ENCODE measurements at places on chromosomes 7 and 10.

DNA sequence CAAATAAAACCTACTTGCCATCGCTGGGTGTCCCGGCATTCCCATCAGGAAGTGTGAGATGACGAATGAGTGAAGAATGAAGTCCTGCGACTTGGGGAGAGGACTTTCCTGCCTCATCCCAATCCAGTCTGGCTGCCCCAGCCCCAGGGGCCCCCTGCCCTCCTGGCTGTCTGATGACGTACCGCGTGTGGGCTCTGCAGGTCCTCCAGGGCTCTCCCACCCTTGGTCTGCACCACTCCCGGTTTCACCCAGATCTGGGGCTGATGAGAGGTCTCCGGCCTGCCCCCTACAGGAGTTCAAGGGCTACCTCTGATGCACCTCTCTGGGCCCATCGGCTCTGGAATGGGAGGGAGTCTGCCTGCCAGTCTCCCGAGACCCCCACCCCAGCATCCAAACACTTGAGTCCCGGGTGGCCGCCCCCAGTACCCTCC lies 9.8 kb downstream of the ATP6V1F start:
- no peak for DNase-seq

DNA sequence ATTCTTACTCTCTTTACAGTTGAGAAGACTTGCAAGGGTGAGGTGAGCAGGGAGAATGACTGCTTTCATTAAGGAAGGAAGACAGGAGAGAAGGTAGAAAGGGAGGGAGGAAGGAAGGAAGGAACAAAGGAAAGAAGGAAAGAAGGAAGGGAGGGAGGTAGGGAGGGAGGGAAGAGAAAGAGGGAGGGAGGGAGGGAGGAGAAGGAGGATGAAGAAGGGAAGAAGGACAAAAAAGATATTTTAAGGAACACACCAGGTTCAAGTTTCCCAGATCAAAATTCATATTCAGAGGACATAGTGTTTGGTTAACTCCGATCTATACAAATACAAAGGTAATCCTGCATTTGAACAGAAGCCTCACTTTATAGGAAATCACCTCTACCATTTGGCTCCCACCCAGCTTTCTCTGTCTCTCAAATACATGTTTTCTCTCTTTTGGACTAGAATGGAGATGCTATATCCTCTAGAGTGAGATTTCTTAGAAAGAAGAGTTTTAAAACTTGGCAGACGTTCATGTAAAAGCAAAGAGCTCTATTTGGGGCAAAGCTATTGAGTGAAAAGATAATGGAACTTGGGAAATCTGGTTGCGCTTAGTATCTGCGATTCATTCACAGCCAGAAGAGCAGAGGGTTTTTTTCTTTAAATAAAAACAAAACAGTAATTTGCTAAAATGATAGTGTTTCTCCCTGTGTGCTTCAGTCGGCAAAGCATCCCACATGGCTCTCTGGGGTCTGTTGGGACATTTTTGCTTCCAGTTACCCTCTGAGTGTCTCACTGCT lies 261.9 kb upstream of the LYZL1 start:
- DNase-seq: no peak

DNA sequence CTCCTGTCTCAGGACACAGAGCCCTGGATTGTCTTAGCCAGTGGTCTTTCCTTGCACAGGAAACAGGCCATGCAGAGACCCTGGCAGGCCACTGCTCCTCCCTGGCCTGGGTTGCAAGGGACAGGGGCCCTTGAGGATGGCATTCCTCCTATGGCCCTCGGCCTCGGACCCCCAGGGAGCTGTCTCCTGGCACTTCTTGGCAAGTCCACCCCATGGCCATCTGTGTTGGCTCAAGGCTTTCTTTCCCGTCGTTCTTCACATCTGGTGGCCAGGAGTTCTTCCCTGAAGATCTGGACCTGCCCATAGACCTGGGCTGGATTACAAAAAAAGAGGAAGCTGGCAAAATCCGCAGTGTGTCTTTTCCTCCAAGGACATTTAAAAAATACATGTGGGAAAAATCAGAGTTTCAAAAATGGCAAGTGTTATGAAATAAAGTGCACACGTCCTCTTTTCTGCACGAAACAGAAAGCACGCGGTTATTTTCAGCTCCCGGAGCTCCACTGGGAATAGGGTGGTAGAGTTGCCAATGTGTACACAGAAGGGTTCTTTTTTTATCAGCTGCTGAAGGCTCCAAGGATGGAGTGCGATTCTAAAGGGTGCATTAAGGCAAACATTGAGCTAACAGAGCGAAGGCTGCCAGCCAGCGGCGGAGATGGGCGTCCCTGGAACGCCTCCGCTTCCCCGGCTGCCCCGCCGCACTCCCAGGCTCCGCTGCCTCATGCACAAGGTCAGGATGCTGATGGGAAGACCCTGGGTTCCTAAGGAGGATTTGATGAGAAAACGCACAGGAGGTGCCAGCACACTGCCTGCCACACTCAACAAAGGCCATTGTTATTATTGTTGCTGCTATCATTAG lies 62.8 kb upstream of the FAM20C start:
- no peak for DNase-seq

DNA sequence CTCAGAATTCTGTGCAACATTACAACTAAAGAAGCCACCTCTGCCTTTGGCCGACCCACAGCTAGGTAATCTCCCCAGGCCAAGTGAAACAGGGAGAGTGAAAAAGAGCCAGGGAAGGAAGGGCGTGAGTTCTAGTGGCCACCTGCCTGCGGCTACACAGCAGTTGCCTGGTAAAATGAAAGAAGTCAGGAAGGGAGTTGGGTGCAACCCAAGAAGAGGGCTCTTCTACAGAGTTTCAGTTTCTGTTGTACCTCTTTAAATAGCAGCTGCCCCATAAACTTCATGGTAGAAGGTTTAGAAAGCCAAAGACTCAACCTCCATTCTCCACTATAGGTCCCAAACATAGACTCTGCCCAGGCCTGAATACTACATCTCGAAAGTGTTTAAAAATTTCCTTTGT lies 76.2 kb upstream of the TMEM168 start:
- DNase-seq: no peak

DNA sequence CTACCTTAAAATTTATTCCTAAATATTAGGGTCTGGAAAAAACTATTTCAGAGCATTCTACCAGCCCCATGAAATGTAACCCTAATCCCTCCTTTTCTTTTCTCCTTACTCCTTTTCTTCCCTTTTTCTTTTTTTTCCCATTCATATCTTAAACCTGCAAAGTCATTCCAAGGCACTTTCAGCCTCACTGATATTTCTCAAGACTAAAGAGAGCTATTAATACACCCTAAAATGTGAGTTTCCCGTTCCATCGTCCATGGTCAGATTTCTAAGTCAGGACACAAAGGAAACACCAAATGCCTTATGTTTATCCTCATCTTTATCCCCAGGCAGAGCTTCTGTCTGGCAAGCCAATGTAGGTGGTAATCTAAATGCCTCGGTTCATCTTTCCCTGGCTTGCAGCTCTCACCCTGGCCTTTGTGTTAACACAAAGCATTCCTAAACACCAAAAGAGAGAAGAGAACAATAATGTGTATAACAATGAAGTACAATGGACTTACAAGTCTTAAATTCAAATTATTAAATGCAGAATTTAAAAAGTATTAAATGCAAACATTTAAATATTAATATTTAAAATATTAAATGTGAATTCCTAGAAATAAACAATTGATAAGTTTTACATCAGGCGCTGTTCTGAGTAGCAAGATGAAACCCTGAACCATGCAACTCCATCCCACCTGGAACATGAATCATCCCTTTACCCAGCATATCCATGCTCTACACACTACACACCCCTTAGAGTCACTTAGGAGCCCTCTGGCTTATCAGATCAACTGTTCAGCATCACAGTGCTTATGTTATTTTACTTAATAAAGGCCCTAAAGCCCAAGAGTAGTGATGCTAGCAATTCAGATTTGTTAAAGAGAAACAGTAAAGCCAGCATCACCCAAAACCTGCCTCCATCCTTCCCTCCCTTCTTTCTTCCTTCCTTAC lies 26.8 kb downstream of the MICU1 start:
- no peak for DNase-seq

Measured in stimulated activated CD8-positive, alpha-beta memory T cell treated with anti-CD3 and anti-CD28 coated beads, Interleukin-2, amount 100 ng/mL, for 48 hours (primary cell).